Stimulated activated naive CD8-positive, alpha-beta T cell treated with anti-CD3 and anti-CD28 coated beads, Interleukin-15, amount 100 ng/mL, for 72 hours (primary cell): ENCODE measurements at places on chromosomes 4 and X.

DNA sequence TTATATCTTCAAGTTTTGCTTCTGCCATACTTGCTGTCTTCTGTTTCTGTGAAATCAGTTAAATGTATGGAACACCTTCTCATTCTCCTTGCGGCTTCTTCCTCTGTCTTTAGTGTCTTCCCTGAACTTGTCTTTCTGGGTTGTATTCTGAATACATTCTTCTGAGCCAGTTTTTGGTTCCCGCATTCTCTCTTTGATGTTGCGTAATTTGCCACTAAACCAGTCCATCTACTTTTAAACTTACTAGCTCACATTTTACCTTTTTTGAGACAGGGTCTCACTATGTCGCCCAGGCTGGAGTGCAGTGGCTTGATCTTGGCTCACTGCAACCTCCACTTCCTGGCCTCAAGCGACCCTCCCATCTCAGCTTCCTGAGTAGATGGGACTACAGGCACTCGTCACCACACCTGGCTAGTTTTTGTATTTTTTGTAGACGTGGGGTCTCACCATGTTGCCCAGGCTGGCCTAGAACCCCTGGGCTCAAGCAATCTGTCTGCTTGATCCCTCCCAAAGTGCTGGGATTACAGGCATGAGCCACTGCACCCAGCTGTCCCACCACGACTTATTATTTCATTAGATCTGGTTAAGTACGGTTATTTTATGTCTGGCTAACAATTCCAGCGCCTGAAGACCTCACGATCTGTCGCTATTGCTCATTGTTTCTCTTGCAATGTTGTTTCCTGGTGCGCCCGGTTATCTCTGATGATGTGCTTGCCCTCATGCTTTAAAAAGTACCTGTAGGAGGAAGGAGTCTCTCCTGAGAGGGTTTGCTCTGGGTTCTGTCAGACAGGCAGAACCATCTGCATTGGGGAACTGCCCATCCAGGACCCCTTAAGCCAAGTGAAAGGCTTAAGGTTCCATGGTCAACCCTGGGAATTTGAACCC, 9.8 kb upstream of the FAM3A start:
- no peak for DNase-seq

- DNase-seq = no peak
Observed at GRCh38 chr4:47065051-47065481, 33.7 kb downstream of the GABRB1 start.

DNA sequence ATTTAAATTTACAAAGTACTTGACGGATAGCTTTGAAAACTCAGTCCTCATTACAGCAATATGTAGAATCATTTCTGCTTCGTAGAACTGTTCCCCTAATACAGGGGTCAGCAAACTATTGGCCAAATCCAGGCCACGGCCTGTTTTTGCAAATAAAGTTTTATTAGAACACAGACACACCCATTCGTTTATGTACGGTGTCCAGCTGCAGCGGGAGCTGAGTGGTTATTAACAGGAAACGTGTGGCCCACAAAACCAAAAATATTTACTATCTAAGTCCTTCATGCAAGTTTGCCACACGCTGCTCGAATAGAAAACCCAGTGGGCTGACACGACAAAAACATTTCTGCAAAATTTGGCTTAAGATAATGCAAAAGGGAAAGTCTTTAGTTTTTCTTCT, 146.5 kb downstream of the AFAP1 start:
- DNase-seq = no peak

DNA sequence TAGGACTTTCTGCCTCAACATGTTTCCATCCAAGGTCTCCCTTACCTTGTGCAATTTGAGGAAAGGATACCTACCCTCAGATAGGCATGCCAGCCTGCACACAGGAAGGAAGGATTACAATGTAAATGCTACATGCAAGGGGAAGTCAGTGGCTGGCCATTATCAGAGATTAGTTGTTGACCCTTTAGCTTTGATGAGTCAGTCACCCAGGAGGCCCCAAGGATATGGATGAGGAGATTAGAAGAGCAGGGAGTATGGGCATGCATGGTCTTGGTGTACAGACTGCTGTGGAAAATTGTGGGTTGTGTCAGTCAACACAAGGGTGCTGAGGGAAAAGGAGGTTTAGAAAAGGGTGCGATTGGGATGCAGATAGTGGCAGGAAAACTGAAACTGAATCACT, 92.0 kb downstream of the GUCY2F start:
- DNase-seq = no peak

DNA sequence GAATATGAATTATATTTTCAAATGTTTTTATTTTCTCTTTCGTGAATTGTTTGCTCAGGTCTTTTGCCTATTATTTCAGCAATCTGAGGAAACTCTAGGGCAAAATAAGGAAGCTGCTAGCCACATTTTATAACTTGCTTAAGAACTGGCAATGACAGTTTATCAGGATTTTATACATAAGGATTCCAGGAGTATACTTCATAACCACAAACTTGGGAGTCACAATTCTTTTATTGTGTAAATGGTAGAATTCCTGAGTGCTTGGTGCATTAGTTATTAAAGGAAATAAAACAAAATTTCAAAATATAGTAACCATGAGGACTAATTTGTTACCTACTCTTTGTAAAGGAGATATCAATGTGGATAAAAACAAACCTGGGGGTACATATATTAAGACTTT, 54.4 kb downstream of the PALLD start:
- no peak for DNase-seq

GRCh38 chr4:87567191-87567590, 38.0 kb upstream of the SPARCL1 start:
- no peak for DNase-seq

DNA sequence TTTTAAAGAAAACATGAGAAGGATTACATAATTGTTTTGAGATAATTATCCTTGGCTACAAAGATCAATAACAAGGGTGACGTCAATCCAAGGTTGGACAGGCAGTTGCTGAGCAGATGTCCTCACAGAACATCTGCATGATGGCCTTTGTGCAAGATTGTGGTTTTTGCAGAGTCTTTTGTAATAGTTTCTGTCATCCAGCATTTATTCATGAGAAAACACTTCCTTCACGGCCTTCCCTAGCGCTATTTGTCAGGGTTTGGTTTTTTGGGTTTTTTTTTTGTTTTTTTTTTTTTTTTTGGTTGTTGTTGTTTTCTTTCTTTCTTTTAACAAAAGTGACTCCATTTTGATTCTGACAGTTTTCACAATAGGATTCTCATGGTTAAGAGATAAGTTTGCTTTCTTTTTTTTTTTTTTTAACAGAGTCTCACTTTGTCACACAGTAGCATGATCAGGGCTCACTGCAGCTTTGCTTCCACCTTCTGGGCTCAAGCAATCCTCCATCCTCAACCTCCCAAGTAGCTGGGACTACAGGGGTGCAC, 31.5 kb upstream of the ELF2 start:
- no peak for DNase-seq
